ENCODE measurements at places on chromosomes 1 and 21.

GRCh38 chr1:29094954-29095353, 28.7 kb downstream of the TMEM200B start:
- DNase-seq, result no peak

- DNase-seq, result peak; percentile 75
Measured at GRCh38 chr21:16117851-16118590, 388.2 kb downstream of the USP25 start.

GRCh38 chr1:225668222-225668621, 15.3 kb upstream of the ENAH start:
- no peak for DNase-seq

GRCh38 chr1:33361532-33362235, 40.8 kb upstream of the A3GALT2 start:
- DNase-seq, result no peak

- no peak for DNase-seq
Measured at GRCh38 chr1:18132711-18133541, 25.3 kb downstream of the IGSF21 start.

DNA sequence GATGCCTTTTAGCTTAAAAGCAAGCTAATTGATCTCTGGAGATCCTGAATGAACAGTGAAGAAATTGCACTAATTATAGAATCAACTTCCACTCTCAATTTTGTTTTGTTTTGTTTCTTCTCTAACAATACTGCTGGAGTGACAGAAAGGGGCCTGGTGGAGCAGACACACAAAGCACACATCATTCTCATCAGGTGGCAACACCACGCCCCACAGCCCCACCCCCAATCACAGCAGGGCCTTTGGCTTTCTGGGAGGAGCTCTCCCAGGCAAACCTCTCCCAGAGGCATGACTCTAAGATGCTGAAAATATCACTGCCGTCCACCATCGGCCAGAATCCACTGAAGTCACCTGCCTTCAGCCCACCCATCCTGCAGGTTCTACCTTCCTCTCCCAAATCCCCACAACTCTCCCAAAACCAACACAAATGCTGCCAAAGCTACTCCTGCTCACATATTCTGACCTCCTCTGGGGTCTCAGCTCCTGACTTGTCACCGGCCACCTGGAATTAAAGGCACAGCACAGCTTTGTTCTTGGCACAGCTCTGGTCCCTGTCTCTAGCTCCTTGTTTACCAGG, 120.7 kb downstream of the GRIK3 start:
- no peak for DNase-seq

GRCh38 chr1:151065089-151065645, 5.0 kb downstream of the MLLT11 start:
- DNase-seq, result no peak

DNA sequence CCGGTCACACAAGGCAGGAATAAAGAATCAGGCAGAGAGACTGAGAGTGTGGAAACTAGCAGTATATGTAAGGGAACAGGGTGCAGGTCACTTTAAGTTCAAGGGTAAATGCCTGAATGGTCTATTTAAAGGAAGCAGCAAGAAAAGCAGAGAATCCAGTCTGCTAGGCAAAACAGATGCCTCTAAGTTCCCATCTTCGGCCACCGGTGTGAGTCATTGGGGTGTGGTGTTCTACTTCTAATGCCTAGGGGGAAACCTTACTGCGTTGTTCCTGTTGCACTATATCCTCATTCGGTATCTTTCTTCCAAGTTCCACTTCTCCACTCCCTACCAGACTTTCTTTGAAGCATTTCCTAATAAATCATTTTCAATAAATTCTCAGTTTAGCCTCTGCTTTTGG, 259.9 kb downstream of the HHIPL2 start:
- peak; percentile 27 for DNase-seq

GRCh38 chr1:102252731-102253505, 256.2 kb upstream of the OLFM3 start:
- no peak for DNase-seq

DNA sequence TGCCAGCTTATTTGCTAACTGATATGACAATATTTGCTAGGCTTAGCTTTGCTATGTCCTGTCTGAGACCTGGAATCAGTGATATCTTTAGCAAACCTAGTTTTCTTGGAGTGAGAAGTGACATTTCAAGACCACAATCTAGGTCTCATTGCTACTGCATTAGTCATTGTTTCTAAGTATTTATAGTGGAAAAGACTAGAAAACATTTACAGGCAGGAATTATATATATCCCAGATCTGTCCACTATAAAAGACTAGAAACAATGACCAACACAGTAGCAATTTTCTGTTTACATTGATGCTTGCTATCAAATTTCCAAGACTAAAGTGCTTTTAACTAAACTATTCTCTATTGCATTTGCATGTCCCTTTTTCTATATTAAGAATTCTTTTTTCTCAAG, 5.0 kb upstream of the RGS18 start:
- no peak for DNase-seq

DNA sequence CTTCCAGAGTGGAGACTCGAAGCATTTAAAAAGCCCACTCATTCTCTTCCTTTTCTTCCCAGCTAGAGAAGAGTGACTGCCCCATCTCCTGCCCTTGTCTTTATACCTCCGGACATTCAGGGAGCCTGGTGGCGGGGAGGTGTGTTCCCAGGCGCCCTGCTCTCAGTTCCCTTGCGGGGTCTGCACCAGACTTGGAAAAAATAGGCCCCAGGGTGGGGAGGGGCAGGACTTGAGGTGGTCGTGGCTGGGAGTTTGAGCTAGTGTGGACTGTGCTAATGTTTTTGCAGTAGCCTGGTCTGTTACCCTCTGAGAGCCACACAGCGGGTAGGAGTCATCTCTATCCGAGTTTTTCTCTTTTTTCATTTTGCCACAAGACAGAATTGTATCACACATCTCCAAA, 139.1 kb downstream of the PEX14 start:
- no peak for DNase-seq

GRCh38 chr1:55823541-55824250, 608.5 kb upstream of the USP24 start:
- no peak for DNase-seq

DNA sequence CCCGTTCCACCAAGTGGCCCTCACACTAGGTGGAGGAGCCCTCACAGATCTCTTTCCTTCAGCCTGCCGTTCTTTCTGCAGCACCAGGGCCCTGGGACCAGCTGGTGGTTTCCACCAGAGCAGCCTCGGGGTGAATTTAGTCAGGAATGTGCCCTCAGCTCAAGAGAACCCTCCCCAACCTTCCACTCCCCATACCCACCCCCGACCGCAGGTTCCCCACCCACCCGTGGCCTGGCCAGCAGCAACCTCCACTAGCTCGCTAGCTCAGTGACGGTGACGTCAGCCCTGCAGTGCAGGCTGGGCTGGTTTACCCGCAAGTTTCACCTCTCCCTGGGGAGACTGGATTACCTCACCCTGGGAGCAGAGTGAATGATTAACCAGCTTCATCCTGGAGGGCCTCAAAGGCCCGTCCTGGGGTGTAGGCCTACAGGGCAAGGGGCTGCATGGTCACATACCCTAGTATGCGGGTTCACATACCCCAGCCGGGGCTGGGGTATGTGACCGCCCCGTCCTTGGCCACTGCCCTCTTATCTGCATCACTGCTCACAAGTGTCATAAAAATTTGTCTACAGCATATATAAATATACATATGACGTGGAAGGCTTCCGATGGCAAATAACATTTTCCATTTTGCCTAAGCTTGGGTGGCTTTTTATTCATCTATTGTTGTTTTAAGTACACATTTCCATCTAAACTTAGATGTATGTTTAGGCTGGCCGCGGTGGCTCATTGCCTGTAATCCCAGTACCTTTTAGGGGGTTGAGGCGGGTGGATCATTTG, 24.5 kb downstream of the ELF3 start:
- peak; percentile 98 for DNase-seq

- DNase-seq, result no peak
Measured at GRCh38 chr1:1326075-1326605, 1.5 kb downstream of the CPTP start.

- no peak for DNase-seq
Measured at GRCh38 chr1:220699044-220699443, 8.9 kb downstream of the C1orf115 start.

- DNase-seq, result no peak
Measured at GRCh38 chr1:67997746-67998145, 52.7 kb downstream of the DIRAS3 start.

GRCh38 chr1:25810341-25811299, 9.1 kb upstream of the MTFR1L start:
- DNase-seq, result no peak

DNA sequence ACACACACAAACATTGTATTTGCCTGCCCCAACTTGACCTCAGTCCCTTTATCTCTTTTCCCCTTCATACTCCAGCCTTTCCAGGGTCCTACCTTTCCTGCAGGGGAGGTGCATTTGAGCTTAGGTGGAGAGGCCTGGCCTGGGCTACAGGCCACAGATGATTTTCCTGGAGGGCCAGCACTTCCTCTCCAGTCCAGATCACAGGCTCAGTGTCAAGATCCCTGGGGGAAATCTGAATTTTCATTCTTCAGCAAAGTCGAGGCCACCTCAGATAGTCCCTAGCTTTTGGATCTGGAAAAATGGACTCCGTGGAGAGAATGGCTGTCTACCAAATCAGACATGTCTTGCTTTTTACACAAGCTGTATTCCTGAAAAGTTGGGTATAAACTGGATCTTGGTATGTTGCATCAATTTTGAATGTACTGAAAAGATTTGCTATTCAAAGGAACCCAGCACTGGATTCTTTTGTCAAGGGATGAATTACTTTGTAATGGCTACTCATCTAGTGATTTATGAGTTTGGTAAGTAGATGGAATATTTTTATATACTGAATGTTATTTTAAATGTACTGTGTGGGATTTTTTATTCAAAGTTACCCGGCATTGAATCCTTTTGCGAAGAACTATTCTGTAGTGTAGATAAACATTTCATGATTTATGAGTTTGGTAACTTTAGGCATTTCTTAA, 78.7 kb downstream of the DDR2 start:
- DNase-seq, result no peak

- DNase-seq, result no peak
Measured at GRCh38 chr1:156412653-156413321, 43.8 kb downstream of the RHBG start.
